ENCODE measurements at places on chromosomes 1 and 21.
A peak's percentile ranks its signal among the peaks of the same experiment; 100 is the strongest.

DNA sequence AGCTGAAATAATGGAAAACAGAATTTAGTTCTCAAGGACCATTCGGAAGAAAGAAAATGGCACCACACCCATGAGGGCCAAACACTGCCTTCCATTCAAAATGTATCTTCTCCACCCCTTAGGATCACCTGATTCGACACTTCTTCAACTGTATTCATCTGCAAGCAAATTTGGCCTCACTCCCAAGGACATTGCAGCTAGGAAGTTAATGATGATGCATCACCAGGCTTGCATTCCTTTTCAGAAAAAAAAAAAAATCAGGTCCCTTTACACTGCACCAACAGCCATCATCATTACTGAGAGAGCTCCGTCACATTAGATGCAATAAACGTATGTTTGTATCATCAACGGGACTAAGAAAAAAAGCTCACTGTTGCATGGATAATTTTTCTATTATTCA is 368.3 kb downstream of the PCP4 start:
- no peak for DNase-seq

GRCh38 chr1:13826009-13826408 is 126.0 kb downstream of the PRDM2 start:
- DNase-seq, result no peak

- no peak for DNase-seq
These were observed 499.6 kb upstream of the C1orf87 start for GRCh38 chr1:60573121-60573520.

DNA sequence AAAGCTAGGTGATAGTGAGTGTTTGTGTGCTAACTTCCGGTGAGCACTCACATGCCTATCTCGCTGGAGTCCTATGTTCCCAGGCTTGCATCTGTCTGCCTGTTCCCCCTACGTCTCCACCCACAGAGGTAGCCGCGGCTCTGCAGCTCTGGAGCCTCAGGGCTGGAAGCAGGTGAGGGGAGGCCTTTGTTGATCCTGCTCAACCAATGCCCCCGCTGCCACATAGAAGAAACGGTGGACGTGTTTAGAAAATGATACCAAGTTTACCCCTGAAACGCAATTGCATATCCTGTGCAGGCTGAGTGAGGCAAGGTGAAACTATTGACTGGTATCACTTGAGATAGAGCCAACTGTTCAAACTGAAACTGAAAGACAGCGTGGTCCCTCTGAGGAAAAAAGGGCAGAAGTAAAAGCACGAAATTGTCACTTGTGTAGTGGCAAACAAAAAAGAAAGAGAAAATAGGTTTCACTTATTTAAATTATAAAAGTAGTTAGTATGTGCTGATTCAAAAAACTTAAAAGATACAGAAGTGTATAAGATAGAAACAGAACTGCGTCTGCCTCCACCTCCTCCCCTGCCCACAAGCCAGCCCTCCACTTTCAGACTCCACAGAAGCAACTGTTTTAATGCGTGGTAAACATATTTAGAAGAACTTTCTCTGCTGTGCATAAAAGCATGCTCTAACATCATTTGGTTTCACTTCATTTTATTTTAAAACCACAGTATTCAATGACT is 38.6 kb upstream of the ETS2 start:
- DNase-seq, result peak; percentile 49

DNA sequence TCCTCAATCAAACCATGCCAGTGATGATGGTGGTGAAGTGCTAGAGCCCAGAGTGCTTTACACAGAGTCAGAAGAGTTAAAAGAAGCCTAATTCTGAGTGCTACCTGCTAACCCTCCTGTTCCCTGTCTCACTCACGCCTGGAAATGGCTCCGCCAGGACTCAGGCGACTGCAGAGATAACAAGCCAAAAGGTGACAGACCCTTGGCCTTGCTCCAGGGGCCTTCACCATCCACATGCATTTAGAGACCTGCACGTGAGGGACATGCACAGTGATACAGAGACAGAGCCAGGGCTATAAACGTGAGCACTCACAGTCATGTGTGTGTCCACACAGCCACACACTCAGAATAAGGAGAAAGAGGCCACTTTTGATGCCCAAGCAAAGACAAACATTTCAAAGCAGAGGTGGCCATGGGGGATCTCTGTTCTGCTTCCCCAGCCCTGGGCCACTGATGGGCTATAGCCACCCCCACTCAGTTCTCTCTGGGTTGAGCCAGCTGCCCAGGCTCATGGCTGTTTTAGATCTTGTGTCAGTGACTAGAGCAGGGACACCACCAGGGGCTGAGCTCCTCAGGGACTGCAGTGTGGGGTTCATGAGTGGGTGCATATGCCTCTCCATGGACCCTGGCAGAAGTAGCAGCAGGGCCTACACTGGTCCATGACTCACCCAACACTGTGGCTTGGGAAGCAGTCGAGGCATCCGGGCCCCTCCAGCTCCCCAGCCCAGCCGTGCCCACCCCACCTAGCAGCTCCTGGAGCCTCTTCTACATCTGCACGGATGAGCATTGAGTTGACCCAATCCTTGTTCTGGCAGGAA is 117.2 kb downstream of the EPHB2 start:
- DNase-seq, result no peak
